Daoy (cell line): ENCODE measurements at places on chromosomes 6 and 20.

GRCh38 chr20:5657876-5658200, 92.4 kb upstream of the SHLD1 start:
- no peak for DNase-seq

DNA sequence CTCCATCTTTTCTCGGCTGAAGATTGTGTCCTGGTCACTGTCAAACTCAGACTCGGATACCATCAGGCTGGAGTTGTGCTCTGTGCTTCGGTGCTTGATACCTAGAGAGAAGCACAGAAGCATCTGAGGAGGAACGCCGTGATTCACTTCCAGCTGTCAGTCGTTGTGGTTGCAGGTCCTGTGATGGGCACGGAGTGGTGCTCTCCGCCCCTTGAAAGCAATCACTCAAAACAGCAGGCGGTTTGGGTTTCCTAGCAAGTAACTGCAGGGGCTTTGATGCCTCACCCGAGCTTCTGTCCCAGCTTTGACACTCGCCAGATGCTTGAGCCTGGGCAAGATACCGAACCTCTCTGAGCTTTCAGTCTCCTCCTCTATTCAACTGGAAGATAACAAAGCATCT, 52.5 kb downstream of the ALDH5A1 start:
- DNase-seq, result peak; percentile 35

DNA sequence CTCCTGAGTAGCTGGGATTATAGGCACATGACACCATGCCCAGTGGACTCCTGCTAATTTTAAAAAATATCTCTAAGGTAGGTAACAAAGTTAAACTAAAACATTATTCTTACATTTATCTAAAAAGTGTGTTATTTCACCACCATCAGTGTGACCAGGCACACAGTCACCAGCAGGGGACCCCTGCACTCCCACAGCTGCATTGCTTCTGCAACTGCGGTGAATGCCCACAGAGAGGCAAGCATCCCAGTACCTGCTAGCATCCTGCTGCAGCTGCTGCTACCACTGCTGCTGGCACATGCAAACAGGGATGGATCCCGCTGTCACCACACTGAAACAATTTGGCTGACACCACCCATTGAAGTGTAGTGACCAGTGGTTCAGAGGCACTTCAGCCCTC, 21.9 kb upstream of the EPB41L2 start:
- DNase-seq, result no peak

GRCh38 chr6:144008120-144008811, at the start of gene PLAGL1:
Gene PLAGL1, minus strand, starts transcription at chr6:144008259. Its CDS starts 60,123 bp downstream, at chr6:143948136.
- peak; percentile 71 for DNase-seq

- no peak for DNase-seq
Measured at GRCh38 chr6:167960579-167960978, 36.9 kb upstream of the KIF25 start.

DNA sequence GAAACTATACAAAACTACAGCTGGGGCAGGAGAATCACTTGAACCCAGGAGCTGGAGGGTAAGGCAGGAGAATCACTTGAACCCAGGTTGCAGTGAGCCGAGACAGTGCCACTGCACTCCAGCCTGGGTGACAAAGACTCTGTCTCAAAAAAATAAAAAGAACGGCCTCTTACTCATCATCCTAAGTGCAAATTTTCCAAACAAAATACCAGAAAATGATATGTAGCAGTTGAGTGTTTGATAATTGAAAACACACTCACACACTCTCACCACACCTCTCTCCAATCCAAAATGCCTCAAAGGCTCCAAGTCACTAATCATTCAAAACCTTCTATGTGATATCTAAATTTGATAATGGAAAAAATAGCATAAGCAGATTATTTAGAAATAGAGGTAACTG, 198.6 kb upstream of the SHLD1 start:
- DNase-seq, result no peak

- DNase-seq, result peak; percentile 64
Measured at GRCh38 chr6:32685603-32686002, 19.1 kb upstream of the HLA-DQB1 start.
